OCI-M1 (cell line): ENCODE measurements at places on chromosomes 4 and X.

- no peak for DNase-seq
Observed at GRCh38 chrX:136047969-136048368, 62.7 kb downstream of the SLC9A6 start.

- DNase-seq, result peak; percentile 76
Observed at GRCh38 chrX:40169193-40170101, 71.7 kb upstream of the BCOR start.

DNA sequence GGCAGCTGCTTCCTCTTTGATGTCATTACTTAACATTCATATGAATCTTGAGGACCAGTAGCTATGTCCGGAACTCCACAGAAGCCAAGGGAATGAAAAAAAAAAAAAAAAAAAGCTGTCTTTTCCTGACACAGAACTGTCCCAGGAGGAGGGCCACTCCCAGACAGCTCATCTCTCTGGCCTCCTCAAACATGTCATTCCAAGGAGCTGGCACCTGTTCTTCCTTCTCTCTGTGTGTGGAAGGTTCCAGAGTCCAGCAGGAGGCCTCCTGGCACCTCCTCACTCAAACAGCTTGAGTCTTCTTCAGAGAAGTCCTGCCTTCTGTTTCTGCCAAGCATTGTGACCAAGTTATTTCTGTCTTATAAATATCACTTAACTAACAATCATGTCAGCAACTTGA, 458.5 kb downstream of the AFF2 start:
- DNase-seq, result no peak

- no peak for DNase-seq
Observed at GRCh38 chr4:75016472-75016871, 83.6 kb downstream of the PARM1 start.

DNA sequence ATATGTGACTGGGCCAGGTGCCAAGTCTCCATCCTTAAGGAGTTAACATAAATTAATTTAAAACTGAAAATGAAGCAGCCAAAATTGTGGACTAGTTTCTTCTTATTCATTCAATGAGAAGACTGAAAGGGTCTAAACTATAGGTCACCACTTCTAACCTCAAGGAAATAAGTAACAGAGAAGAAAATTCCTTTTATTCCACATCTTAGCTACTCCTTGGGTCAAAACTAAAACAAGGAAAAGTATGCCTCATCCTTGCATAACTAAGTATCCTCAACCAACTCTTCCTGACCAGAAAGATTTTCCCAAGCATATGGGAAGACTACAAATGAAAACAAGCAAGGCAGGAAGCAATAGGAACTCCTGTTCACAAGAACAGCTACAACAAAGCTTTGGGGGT, 71.2 kb downstream of the ZNF827 start:
- DNase-seq, result no peak

DNA sequence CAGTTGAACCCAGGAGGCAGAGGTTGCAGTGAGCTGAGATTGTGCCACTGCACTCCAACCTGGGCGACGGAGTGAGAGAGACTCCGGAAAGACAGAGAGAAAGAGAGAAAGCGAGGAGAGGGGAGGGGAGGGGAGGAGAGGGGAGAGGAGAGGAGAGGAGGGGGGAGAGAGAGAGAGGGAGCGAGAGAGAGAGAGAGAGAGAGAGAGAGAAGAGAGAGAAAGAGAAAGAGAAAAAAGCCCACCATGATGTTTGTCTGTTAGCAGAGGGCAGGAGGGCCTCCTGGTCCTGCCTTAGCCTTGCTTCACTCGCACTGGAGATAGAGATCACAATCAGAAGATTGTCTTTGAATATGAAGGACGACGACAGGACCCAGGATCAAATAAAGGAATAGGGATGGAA, 18.7 kb upstream of the BCORL1 start:
- DNase-seq, result no peak

GRCh38 chr4:73309211-73309610, 50.6 kb upstream of the ANKRD17 start:
- DNase-seq, result no peak

GRCh38 chrX:121921258-121921657, 873.8 kb downstream of the GLUD2 start:
- no peak for DNase-seq

- no peak for DNase-seq
Observed at GRCh38 chrX:30824275-30824674, 64.8 kb downstream of the TAB3 start.

DNA sequence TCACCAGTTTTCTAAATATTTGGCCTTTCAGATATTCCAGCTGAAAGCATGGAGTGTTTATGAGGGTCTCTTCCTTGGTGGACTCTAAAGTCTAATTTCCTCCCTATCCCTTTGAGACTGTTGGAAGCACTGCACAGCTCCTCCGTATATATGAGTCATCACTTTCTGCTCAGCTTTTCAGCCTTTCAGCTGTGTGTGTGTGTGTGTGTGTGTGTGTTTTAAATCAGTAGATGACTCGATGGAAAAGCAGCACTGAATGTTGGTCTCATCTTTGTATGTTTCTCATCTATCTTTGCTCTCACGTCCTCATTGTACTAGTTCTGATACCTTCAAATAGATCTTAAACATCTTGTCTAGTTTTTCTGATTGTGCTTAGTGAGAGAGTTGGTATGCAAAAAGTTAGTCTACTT, 81.6 kb downstream of the ZFX start:
- DNase-seq, result peak; percentile 43

DNA sequence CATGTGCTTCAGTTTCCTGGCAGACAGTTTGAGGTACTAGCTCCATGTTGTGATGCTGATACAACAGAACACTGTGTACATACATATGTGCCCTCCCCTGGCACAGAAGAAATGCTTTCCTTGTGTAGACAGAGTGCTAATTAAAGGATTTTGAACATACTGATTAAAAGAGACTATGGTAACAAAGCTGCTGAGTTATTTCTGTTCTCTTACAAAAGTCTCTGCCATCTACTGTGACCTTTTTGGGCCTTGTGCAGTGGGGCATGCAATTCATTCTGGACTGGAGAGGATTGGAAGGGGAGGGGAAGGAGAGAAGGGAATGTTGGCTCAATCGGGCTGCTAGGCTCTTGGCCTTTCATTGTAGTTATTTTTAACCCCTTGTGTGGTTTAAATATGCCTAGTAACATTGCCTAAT, 6.0 kb downstream of the PDLIM5 start:
- peak; percentile 43 for DNase-seq
